ENCODE measurements at places on chromosomes 5 and 9.
A peak's percentile ranks its signal among the peaks of the same experiment; 100 is the strongest.

- no peak for DNase-seq
Observed at GRCh38 chr9:121206516-121207370, 5.1 kb upstream of the RAB14 start.

GRCh38 chr9:120603010-120603409, 23.0 kb upstream of the CDK5RAP2 start:
- no peak for DNase-seq

DNA sequence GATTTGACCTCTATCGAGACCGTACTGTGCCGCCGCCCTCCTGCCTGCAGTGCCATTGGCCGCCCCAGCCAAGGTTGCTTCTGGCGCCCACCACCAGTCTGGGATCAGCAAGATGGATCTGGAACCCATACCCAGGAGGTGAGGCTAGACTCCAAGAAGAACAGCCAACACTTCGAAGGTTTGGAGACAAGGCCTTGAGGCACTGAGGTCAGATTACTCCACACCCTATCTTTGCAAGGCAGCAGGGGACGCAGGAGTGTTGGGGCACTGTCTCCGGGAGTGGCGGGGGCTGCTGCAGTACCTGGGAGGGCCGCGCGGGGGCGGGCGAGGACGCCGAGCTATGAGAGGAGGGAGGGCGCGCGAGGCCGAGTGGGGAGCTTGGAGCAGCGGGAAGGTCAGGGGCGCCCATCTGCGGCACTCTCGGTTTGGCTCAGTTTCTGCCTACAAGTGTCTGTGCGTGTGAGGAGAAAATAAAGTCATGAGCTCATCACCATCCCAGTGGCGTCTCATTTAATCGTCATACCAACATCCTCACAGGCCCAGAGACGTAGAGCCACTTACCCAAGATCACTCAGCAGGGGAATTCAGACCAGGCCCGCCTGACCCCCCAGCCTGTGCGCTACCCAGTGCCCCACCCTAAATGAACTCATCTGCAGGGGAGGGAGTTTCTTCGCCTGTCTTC, 20.5 kb upstream of the PSD2 start:
- peak; percentile 87 for DNase-seq

- DNase-seq = no peak
Observed at GRCh38 chr5:16871746-16872339, 64.2 kb downstream of the MYO10 start.

DNA sequence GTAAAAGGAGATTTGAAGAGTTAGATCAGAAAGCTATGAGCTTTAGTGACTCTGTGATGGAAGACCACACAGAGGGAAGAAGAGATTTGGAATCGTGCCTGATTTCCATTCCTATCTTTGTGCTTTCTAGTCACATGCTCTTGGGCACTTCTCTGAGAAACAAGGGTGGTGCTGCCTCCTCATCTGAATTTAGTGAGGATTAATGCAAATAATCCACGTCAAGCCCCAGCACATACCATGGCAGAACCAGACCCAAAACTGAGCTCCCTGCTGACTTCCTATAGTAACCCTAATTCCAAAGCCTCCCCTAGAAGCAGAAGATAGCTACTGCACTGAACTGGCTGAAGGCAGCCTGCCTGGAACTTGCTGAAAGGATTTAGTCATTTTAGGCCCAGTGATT, 17.7 kb downstream of the SLC45A2 start:
- DNase-seq = no peak

- no peak for DNase-seq
Observed at GRCh38 chr5:58099257-58099656, 360.6 kb downstream of the PLK2 start.

DNA sequence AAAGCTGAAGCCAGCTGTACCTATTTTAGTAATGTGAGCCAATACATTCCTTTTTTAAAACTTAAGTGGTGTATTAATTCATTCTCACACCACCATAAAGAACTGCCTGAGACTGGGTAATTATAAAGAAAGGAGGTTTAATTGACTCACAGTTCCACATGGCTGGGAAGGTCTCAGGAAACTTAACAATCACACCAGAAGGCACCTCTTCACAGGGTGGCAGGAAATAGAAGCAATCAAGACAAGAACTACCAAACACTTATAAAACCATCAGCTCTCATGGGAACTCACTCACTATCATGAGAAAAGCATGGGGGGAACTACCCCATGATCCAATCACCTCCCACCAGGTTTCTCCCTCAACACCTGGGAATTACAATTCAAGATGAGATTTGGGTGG, 21.0 kb downstream of the ESM1 start:
- no peak for DNase-seq

DNA sequence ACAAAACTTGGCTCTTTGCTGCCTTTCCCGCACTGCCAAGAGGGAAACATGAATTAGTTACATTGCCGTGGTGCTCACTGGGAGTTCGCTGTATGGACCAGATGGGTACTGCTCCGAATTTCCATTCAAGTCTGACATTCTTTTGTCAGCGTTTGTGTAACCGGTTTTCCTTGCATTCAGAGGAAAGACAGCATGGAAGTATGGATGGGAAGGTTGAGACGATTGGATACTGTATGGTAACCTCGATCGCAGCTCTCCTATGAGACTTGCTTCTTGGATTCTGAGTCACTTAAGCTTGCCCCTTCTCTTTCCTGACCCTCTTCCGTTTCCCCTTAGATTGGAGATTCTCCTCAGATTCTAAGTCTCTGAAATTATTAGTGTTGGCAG, 625 bp upstream of the UBLCP1 start:
- DNase-seq = no peak

DNA sequence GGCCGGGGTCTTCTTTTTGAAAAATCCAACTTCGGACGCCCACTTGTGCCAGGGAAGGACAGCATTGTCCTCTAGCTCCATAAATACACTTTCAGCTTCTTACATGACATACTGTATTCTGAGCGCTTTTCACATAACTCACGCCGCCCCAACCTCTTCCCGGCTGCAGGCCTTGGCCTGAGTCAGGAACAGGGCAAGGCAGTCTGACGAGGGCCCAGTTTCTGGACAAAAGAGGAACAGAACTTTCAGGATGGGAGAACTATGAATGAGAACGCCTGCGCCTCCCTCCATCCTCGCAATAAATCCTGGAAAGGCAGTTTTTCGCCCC, 650 bp downstream of the DCTN4 start:
- DNase-seq = no peak

DNA sequence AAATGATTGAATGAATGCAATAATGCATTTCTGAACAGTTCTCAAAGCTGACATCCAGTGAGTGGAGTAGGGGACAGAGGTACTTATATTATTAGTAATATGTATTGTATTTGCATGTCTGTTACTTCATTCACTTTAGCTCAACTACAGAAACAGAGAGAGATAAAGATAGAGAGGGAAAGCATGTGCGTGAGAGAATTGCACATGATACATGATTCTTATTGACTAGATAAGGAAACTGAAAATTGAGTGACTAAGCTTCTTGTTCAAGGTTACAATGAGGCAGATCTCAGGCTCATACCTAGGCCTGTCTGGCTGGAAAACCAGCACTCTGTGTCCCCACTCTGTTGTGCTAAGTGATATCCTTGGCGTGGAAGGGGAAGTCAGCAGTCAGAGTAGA, 337.7 kb upstream of the KLF4 start:
- no peak for DNase-seq

GRCh38 chr5:158658446-158659230, 441.1 kb downstream of the EBF1 start:
- no peak for DNase-seq

DNA sequence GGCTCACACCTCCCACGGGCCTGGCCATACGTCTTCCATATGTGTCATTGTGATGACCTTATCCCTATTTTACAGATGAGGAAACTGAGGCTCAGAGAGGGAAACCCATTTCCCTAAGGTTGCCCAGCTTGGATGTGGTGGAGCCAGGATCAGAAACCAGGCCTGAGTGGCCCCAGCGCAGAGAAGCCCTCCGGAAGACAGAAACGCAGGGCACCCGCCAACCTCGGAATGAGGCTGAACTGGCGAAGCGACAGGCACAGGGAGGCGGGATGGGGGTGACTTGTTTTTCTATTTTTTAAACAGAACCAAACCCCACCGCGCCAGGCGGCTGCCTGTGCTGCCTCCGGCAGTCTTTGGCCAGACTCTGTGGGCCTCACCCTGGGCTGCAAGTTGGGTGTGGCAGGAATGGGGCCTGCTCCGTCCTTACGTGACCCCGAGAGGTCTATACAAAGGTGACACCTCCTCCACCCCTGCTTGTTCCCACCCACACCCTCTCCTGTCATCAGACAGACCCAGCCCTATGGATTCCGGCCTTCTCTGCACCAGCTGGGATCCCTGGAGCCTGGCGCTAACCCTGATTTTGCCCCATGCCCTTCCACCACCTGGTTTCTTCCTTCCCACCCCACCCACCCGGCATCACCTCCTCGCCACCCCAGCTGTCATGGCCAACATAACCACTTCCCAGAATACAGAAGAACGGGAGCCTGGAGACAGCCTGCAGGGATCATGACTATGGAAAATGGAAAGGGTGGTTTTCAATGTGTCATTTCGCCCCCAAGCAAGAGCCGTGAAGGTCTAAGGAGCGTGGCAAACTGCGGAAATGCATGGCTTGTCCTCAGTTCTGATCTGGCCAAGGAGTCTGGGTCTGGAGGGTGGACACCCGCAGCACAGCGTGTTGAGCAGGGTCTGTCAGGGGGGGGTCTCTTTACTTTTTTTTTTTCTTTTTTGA, 23.6 kb downstream of the PLPP7 start:
- no peak for DNase-seq

DNA sequence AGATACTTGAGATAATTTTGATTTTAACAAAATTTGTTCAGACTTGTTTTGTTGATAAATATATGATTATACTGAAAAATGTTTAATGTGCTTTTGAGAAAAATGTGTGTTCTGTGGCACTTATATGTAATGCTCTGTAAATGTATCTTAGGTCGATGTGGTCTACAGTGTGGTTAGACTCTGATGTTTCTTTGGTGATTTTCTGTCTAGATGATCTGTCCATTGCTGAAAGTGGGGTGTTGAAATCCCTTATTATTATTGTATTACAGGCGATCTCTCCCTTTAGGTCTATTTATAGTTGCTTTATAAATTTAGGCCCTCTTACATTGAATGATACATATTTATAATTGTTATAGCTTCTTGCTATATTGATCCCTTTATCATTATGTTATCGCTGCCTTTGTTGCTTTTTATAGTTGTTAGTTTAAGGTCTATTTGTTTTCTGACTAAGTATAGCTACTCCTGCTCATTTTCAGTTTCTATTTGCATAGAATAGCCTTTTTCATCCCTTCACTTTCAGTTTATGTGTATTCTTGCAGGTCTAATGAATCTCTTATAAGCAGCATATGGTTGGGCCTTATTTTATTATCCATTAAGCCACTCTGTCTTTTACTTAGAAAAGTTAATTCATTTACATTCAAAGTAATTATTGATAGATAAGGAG, 124.3 kb downstream of the MRPS30 start:
- DNase-seq = no peak

GRCh38 chr9:13963005-13963653, 350.8 kb downstream of the NFIB start:
- DNase-seq = no peak

- DNase-seq = no peak
Observed at GRCh38 chr5:9249231-9249630, 296.6 kb downstream of the SEMA5A start.

- no peak for DNase-seq
Observed at GRCh38 chr5:113081881-113082546, 105.4 kb downstream of the DCP2 start.

DNA sequence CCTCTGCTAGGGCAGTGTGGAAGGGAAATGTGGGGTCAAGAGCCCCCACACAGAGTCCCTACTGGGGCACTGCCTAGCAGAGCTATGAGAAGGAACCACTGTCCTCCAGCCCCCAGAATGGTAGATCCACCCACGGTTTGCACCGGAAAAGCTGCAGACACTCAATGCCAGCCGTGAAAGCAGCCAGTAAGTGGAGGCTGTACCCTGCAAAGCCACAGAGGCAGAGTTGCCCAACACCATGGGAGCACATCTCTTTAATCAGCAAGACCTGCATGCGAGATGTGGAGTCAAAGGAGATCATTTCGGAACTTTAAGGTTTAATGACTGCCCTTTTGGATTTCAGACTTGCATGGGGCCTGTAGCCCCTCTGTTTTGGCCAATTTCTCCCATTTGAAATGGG, 52.2 kb downstream of the GKAP1 start:
- no peak for DNase-seq

- DNase-seq = no peak
Observed at GRCh38 chr9:107190061-107190935, 92.8 kb upstream of the RAD23B start.

GRCh38 chr5:117220730-117221129, 646.1 kb upstream of the SEMA6A start:
- no peak for DNase-seq

DNA sequence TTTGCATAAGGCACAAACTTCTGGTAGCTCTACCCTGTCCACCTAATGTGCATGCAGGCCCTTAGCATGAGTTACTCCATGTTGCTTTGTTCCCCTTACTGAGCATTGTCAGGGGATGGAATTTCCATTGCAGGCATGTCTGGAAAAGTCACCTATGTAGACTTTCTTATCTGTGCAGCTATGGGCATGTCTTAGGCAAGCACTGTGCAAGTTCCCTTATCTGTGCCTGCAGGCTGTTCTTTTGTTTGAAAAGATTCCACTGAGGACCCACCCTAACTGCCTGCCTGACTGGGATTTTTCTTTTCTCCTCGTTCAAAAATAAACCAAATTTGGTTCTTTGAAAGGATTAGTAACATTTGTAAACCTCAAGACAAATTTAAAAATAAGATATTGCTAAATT, 587.0 kb downstream of the CDH18 start:
- DNase-seq = no peak

- no peak for DNase-seq
Observed at GRCh38 chr5:158560170-158560569, 539.5 kb downstream of the EBF1 start.

DNA sequence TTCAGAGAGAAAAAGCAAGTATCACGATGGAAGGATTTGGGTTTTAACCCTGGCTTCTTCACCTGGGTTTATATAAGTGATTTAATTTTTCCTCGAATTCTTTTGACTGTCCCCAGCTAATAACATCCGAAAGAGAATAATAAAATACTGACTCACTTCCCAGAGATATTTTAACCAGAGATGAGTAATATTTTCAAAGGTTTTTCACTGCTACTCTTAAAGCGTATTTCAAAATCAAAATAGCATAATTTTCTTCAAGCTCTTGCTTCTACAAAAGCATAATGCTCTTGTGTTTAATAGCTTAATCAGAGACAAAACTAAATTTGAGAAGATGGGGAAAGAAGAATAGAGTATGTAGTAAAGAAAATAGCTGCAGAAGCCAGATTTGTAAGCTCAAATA, 215.2 kb upstream of the PTGER4 start:
- DNase-seq = no peak

GRCh38 chr9:121269642-121270254, 1.8 kb downstream of the GSN start:
- DNase-seq = no peak

- no peak for DNase-seq
Observed at GRCh38 chr5:64595031-64595855, 89.4 kb downstream of the RGS7BP start.

DNA sequence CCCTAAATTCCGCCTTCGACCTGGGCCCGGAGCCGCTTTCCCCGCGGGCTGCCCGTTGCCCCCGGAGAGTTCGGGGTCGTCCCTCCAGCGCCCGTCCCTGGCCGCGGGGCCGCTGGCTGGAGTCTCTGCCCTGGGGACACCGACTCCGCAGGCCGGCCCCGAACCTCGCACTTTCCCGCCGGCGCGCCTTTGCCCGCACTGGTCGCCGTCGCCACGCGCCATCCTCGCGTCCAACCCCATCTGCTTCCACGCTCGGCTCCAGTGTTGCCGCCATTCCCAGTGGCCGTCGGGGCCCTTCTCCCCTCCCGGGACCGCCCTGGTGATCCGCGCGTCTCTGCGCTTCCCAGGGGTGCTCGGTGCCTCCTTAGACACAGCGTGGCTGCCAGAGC, 11.0 kb downstream of the LHX3 start:
- no peak for DNase-seq
